Activated naive CD4-positive, alpha-beta T cell treated with anti-CD3 and anti-CD28 coated beads, Interleukin-2, amount 50 U/mL, for 16 hours (primary cell): ENCODE measurements at places on chromosomes 11 and 22.

- no peak for DNase-seq
Observed at GRCh38 chr22:25645266-25645665, 80.8 kb downstream of the GRK3 start.

DNA sequence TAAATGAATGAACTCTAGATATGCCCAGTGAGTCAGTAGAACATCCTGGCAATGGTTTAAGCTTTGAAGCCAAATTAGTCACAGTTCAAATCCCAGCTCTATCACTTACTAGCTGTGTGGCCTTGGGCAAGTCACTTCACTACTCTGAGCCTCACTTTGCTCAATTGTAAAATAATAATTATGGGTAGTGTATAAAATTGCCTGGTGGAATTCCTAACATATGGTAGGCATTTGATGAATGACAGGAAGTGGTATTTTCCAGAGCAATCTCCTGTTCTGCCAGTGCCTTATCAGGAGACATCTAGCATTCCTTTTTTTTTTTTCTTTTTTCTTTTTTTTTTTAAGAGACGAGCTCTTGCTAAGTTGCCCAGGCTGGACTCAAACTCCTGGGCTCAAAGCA is 13.0 kb downstream of the SCN4B start:
- no peak for DNase-seq

GRCh38 chr22:41621911-41622179 is 750 bp downstream of the XRCC6 start:
- no peak for DNase-seq

GRCh38 chr11:43360361-43361032 is 1.8 kb downstream of the TTC17 start:
- DNase-seq = no peak

DNA sequence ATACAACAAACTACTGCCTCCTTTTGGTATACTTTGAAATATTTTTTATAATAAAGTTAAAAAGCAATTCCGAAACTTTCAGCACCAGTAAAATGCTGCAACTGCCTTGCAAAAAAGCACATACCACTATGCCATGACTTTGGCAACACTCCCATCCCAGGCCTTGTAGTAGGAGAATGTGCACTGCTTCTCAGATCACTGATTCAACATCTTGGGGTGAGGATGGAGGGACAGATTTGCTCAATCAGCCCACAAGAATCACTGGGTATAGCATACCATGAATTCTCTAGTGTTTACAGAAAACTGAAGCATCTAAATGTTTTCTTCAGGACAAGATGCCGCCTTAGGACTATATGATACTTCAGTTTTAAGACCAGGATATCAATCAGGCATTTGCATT is 14.9 kb downstream of the EIF4ENIF1 start:
- DNase-seq = no peak

DNA sequence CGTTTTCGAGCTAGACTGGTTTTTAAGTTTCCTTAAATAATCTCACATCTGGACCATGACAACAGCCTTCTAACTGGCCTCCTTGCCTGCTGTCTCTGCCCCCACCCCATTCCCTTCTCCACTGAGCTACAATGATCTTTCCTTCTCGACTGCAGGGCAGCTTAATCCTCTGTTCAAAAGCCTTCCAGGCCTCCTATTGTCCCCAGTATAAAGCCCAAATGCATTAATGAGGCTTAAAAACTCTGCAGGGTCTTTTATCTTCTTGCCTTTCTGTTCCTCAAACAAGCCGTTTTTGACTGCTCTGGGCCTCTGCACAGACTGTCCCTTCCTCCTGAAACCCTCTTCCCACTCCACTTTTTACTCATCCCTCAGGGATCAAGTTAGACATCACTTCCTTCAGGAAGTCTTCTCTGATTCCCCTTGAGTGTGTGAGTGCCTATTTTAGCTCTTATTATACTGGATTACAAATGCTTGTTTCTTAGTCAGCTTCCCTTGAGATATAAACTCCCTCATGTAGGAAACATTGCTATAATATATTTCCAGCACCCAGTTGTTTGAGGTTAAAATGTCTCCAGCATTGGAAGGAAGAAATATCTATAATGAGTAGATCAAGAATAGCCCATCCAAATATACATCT is 23.6 kb upstream of the PAMR1 start:
- no peak for DNase-seq

GRCh38 chr11:129855086-129855485 is 39.4 kb downstream of the TMEM45B start:
- no peak for DNase-seq

- no peak for DNase-seq
Observed at GRCh38 chr11:78350646-78351165, 66.9 kb downstream of the GAB2 start.

GRCh38 chr11:68146704-68147474 is 25.7 kb upstream of the CHKA start:
- no peak for DNase-seq

- no peak for DNase-seq
Observed at GRCh38 chr11:78351193-78351592, 66.4 kb downstream of the GAB2 start.

DNA sequence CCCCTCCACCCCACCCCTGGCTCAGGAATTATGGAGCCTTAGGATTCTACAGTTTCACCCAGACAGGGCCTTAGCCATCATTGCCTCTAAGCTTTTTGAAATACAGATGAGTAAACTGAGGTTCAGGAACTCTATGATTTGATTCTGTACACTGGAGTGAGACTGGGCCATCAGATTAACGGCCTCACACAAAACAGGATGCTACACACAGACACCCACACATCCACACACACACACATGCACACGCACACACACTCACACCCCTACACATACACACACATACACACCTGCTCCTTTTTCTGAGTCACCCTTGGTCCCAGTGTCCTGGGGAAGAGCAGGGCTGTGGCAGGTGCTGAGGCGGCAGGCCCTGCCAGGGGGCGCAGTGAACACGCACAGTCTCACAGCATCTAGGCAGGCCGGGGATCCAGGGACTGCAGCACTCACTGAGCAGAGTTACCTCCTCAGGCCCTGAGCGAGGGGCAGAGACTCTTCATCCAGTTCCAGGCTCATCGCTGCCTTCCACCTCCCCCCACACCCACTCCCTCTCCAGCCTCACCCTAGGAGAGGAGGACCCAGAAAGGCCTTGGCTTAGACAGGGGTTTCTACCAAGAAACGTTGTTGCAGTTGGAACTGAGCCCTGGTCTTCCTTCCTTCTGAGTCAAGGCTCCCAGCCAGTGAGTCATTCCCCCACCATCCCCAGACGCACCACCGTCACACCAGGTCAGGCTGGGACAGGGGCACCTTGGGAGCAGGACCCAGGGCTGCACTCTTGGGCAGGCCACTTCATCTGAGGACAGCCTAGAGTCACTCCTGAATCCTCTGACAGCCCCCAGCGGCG is 89.8 kb upstream of the PARVA start:
- no peak for DNase-seq

DNA sequence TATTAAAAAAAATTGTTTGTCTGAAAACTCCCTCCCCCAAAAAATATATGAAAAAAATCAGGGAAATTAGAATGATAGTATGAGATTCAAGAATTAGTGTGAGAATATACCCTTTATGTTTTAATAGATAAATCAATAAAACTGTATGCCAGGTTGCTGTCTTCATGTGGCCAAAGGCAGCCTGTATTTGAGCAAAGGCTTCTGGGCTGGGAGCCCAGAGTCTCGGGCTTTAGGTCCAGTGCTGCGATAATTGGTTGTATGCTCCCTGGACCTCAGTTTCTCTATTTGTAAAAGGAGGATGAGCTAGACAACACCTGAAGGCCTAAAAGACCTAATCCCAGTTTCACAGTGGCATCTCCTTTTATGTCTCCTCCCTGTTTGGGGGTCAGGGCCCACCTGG is 29.8 kb downstream of the THOC5 start:
- no peak for DNase-seq

DNA sequence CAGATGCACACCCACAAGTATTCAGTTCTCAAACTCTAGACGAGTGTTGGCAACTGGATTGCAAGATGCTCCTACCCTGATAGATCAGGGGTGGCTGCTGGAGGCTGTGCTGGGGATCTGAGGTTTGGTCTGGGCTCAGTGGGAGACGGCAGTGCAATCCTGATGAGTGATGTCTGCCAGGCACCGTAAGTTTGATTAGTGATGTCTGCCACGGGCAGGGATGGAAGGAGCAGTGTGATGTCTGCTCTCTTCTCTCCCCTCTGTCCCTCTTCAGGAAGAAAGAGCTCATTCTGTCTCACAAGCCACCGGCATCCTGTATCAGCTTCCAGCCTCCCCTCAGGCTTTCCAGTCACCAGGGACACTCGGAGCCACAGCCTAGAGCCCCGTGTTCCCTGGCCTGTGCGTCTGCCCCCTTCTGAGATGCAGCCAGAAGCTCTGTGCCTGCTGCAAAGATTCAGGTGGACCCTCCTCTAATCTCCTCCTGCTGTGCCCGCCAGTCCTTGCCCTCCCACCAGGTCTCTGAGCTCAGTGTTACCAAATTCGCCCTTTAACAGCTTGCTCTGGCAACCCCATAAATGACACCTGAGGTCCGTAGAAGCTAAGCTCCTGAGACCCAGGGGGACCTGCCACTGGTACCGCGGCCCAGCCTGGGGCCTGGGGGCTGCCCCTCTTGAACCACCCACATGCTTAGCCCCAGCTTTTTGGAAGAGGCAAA is 19.9 kb downstream of the TP53I11 start:
- DNase-seq = no peak

DNA sequence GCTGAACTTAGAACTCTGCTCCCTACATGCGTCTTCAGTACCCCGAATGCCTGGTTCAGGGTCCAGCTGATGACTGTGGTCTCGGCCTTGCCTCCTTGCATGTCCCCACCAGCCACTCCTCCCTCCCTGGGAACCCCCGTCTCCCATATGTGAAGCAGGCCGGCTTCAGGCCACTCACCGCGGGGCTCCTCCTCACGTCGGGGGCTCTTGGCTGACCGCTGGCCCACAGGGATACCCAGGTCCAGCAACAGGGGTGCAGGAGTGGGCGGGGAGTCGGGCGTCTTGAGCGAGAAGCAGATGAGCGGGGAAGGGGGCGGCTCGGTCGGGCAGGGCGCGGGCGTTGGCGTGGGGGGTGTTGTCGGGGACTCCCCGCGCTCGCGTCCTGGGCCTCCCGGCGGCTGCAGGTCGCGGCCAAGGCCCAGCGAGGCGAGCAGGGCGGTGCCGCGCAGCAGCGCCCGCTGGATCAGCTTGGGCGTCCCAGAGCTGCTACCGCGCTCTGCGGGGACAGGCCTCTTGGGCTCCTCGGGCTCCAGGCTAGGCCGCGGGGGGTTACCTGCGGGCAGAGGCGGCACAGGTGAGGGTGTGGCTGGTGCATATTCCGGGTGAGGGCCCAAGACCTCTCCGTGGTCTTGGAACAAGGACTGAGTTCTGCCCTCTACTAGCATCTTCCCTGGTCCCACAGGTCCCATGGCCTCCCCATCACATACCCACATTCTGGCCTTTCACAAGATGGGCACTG is 3.8 kb upstream of the KCNK7 start:
- DNase-seq = no peak

- peak; percentile 46 for DNase-seq
Observed at GRCh38 chr22:37079668-37080171, 28.2 kb downstream of the KCTD17 start.
